Anterior cingulate cortex (tissue), 58 donors: ENCODE measurements at places on chromosomes 6 and 20.

GRCh38 chr20:49658508-49658907 is 55.2 kb downstream of the B4GALT5 start:
- no peak for DNase-seq

- no peak for DNase-seq
Observed at GRCh38 chr20:11496380-11496779, 421.3 kb upstream of the BTBD3 start.

DNA sequence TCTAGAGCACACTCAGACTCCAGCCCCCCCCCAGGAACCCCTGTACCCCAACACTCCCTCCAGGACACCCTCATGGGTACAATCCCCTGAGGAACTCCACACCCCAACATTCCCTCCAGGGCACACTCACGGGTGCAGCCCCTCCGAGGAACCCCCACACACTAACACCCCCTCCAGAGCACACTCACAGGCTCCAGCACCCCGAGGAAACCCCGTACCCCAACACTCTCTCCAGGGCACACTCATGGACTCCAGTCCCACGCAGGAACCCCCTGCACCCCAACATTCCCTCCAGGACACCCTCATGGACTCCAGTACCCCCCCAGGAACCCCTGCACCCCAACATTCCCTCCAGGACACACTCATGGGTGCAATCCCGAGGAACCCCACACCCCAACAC is 31.6 kb downstream of the LAMA5 start:
- DNase-seq = no peak

DNA sequence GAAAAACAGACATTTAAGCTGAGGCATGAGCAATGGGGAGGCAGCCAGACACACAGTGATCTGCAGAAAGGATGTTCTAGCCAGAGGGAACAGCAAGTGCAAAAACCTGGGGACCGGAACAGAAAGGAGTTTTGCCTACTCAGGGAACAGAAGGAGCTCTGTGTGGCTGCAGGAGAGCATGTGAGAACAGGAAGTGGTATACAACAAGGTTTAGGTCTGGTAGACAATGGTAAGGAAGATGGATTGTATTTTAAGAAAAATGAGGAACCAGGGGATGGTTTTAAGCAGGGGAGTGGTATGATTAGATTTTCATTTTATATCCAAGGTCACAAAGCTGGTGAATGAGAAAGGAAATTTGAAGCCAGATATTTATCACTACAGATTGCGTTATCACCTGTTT is 157.5 kb downstream of the UNC5CL start:
- no peak for DNase-seq

DNA sequence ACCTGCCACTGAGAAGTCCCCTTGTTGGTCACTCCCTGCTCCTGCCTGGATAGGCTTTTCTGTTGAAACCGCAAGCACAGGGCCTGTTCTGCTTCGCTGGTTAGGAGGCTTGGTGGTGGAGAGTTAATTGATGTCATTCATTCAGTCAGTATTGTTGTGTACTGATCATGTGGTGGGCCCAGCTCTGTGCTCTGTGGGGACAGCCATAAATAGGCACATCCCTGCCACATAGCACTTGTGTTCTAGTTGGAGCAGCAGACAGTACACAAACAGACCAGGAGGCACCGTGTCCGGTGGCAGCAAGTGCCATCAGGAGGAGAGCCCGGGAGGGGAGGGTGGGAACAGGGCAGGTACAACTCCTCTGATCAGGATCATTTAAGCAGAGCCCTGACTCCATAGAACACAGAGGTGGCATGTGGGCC is 155.2 kb upstream of the INSM1 start:
- no peak for DNase-seq

GRCh38 chr6:154962753-154963152 is 32.4 kb upstream of the TIAM2 start:
- no peak for DNase-seq
